ENCODE measurements at places on chromosomes 5 and 9.

- no peak for DNase-seq
Measured at GRCh38 chr9:89014153-89014552, 22.9 kb downstream of the S1PR3 start.

GRCh38 chr5:156473269-156473908 lies 146.4 kb downstream of the SGCD start:
- no peak for DNase-seq

DNA sequence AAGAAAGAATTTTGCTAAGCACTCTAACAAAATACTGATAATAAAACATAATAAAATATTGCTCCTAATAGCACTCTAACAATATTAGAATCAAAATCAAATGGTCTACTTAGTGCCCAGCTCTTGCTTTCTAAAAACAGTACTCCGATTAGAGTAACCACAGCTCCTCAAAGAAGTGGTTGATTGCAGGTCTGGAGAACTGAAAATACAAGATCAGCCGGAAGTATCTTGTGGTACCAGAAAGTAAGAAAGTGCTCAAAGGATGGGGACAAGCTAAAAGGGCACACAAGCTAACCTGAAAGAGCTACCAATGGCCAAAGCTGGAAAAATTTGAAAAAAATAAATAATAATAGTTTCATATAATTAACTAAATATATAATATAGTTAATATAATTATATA lies 119.2 kb downstream of the CWC27 start:
- DNase-seq: no peak

DNA sequence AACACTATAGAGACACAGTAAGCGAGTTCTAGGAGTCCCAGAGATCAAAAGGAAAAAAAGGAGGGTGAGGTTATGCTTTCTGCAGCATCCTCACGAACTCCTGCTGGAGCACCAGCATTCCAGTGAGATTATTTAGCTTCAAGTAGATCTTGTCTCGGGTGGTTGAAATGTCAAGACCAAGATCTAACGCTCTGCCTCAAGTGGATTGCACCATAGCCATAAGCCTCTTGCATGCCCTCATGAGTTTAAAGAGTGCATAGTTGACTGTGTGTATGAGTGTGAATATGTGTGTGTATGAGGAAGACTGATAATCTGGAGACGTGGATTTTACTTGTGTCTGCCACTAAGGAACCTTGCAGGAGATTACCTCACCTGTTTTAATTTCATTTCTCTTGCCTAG lies 335.3 kb upstream of the ADAMTSL1 start:
- no peak for DNase-seq
